Stimulated activated CD8-positive, alpha-beta memory T cell treated with anti-CD3 and anti-CD28 coated beads, Interleukin-12 subunit alpha, Interleukin-12 subunit beta, amount 100 ng/mL, for 4 hours (primary cell): ENCODE measurements at places on chromosomes 11 and 22.

- no peak for DNase-seq
These were observed 38.4 kb upstream of the A4GALT start for GRCh38 chr22:42758931-42759629.

DNA sequence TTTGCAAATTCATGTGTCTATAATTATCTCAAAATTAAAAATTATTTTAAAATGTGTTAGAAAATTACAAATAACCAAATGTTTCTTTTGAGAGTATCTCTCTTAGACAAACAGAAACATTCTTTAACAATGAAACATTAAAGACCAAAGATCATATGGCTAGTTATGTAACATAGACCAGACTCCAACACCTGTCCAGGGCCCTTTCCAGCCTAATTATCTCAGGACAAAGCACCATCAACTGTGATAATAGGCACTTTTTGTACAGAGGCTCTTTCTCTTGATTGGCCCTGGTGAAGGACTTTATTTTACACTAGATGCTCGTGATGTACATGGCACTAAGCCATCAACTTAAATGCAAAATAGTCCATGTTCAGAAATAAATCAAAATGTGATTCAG, 5.0 kb upstream of the PLEKHA7 start:
- DNase-seq = no peak

- no peak for DNase-seq
These were observed 740.9 kb downstream of the NTM start for GRCh38 chr11:132111316-132111715.

- no peak for DNase-seq
These were observed 7.2 kb downstream of the ELFN2 start for GRCh38 chr22:37419969-37420685.

- DNase-seq = no peak
These were observed 6.5 kb downstream of the OR10A6 start for GRCh38 chr11:7924536-7924935.

- DNase-seq = no peak
These were observed 145.3 kb upstream of the CTSC start for GRCh38 chr11:88482871-88483301.

DNA sequence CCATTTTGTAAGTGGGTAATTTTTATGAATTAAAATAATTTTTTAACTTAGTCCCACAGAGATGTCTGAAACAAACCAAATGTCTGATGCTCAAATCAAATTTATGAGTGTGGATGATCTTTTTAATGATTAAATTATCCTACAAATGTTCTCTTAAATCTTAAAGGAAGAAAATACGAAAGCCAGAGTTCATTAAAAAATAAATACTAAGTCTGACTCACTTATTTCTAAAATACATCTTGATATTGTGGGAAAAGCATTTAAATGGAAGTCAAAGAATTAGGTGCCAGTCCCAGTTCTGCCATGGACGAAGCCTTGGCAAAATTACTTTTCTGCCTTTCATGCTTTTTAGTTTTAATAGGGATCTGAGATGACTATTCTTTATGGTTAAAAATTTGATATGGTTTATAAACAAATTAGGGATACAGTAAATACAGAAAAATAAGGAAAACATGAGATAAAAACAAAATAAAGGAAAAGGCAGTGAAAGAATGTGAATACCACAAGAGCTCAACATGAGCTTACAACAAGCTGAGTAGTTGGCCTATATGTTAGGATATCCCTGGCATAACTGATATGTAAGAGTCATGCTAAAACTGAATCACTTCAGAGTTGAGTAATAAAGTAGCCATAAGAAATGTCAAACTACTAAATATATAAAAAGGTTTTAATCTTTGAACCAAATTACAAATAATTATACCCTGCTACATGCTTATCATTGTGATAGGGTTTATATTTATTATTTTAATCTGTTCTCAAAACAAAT, 9.2 kb downstream of the CCDC34 start:
- no peak for DNase-seq

DNA sequence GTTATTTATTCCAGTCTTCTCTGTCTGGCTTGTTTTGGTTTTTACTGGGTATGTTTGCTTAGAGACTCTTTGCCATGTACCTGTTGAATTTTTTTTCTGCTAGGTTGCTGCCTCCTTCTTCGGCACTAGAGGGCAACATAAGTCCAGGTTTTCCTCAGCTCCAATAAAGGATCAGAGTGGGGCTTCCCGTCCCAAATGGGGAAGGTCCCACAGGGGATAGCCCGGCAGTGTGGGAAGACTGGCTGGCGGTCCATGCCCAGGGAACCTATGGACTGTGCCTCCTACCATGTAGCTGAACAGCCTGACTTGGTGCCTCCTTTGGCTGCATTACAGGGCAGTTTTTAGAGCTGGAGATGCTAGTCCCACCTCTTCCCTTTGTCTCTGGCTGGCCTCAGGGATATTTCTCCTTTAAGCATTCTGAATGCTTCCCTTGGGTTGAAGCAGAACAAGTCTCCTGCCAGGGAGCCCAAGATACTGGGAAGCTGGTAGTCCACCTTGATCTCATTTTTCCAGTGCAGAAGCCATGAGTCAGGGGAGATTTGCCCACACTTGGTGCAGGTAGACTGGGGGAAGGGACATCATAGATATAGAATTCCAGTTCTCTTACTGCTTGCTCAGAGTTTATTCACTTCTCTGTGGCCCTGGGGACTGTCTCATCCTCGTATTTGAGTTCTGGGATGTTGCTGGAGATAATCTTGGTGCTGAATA, 60.2 kb downstream of the BRD1 start:
- DNase-seq = no peak

DNA sequence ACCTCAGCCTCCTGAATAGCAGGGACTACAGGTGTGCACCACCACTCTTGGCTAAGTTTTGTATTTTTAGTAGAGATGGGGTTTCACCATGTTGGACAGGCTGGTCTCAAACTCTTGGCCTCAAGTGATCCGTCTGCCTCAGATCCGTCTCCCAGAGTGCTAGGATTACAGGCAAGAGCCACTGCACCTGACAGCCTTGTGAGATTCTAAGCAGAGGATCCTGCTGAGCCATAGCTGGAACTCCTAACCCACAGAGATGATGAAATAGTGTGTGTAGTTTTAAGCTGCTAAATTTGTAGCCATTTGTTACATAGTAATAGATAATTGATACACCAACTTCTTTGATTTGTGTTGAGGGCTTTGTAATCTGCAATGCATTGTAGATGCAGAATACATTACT, 51.1 kb downstream of the CLMP start:
- no peak for DNase-seq

DNA sequence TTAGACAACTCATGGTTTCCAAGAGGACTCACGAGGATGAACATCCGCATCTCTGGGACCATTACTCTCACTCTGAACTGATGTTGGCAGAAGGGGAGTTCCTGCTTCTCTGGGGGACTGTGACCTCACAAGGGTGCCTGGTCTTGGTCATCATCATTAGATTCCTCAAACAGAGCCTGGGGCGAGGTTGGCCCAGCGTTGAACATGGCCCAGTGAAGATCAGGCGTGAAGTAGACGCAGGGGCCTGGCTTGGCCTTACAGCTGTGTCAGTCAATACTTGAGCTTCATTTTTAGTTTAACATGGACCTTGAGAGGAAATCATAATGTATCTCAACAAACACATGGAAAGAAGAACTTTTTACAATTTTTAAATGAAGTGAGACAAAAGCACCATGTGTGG, 617.1 kb downstream of the BRD1 start:
- DNase-seq = no peak

GRCh38 chr22:19824926-19825339, 29.7 kb downstream of the GNB1L start:
- no peak for DNase-seq

- DNase-seq = no peak
These were observed 5.2 kb downstream of the DGAT2 start for GRCh38 chr11:75773595-75774353.

DNA sequence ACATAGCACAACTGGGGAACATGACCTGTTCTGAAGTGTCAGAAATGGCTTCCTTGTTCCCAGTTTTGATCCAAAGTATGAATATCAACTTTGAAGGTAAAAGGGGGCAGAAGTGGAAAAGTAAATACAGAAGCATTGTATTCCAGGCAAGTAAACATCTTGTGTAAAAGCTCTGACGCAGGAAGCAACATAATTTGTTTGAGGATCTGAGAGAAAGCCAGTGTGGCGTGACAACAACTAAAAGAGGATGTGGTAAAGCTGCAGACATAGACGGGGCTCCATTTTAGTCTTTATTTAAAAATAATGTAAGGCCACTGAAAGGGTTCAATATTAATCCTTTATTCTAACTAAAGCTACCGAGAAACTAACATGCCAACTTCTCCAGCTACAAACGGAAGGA, 310.2 kb downstream of the DLG2 start:
- no peak for DNase-seq

- no peak for DNase-seq
These were observed 27.5 kb upstream of the SMIM35 start for GRCh38 chr11:118114266-118114665.

GRCh38 chr11:47589977-47590861, 3.7 kb downstream of the FAM180B start:
- no peak for DNase-seq

DNA sequence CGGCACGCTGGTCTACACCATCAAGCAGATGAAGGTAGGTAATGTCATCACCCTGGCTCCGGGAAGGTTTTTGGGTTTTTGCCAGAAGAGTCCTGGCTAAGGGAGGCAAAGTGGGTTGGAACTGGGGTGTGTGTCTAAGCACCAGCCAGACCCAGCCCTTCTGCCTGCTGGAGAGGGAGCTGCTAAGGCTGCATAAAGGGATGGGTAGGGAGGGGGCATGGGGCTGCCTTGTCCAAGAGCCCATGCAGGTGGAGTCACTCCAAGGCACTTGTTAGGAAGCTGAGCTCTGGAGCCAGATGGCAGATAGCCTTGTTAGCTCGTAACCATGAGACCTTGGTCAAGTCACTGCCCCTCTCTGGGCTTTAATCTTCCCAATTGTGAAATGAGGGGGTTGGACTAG, 48.0 kb downstream of the TIMP3 start:
- no peak for DNase-seq

DNA sequence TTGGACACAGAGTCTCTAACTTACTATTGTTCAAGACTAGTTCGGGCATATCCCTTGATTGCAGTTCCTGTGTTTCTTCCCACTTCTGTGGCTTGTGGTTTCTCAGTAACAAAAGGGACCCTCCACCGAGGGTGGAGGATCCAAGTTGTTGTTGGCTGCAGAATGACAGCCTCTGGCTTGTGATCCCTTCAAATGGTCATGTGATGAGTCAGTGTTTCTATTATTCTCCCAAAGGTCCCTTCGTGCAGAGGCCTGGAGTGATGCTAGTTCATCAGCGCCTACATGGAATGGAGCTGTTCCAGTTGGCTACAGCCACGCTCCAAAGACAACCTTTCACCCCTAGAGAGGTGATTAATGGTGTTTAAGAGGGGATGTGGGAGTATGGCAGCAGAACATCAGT, 2.6 kb upstream of the VWCE start:
- no peak for DNase-seq

DNA sequence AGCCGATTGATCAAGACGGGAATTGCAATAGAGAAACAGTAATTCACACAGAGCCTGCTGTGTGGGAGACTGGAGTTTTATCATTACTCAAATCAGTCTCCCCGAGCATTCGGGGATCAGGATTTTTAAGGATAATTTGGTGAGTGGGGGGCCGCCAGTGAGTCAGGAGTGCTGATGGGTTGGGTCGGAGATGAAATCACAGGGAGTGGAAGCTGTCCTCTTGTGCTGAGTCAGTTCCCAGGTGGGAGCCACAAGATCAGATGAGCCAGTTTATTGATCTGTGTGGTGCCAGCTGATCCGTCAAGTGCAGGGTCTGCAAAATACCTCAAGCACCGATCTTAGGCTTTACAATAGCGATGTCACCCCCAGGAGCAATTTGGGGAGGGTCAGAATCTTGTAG, 15.5 kb downstream of the MTFP1 start:
- no peak for DNase-seq

- no peak for DNase-seq
These were observed 7.9 kb upstream of the CTSC start for GRCh38 chr11:88345408-88345807.

GRCh38 chr22:49880281-49880680, 26.6 kb downstream of the ZBED4 start:
- no peak for DNase-seq

DNA sequence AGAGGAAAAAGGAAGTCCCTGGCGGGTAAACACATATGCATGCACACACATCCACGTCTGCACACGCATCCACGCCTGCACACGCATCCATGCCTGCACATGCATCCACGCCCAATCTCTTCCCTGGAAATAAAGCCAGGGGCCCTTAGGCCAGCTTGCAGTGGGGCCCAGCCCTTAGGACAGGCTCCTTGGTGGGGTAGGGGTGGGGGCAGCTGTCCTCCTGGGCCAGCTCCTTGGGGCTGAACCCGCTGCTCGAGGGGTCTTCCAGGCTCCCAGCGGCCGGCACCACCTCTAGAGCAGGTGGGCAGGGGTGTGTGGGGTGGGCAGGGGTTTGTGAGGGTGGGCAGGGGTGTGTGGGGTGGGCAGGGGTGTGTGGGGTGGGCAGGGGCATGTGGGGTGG, 1.9 kb downstream of the C11orf21 start:
- DNase-seq = no peak

GRCh38 chr22:39130892-39131855, 21.3 kb downstream of the CBX7 start:
- DNase-seq = no peak

GRCh38 chr11:102791271-102792036, 6.5 kb downstream of the MMP1 start:
- DNase-seq = no peak

DNA sequence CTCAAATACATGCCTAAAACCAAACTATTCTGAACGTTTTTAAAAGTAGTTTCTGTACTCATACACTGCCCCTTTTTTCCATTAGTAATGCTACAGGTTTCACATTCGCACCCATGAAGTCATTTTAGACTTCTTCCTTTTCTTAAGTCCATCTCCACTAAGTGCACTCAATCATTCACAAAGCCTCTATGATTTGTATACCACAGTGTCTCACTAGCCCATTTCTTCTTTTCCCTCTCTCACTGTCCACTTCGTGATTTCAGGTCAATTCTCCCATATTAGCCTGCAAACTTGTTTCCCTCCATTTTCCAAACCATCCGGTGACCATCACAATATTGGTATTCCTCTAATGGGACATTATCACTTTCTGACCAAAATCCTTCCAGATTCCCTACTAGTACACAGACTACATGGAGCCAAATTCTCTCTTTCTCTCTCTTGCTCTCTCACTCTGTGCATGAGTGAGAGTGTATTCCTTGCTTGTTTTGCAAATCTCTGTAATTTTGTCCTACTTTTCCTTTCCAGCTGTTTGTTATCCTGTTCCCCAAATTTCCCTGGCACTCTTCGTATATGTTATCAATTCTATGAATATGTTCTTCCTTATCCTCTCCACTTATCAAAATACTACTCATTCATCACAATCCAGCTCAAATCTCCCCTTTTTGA, 3.4 kb upstream of the ZC3H12C start:
- DNase-seq = no peak

- DNase-seq = no peak
These were observed 342.5 kb downstream of the NTM start for GRCh38 chr11:131712897-131713296.

DNA sequence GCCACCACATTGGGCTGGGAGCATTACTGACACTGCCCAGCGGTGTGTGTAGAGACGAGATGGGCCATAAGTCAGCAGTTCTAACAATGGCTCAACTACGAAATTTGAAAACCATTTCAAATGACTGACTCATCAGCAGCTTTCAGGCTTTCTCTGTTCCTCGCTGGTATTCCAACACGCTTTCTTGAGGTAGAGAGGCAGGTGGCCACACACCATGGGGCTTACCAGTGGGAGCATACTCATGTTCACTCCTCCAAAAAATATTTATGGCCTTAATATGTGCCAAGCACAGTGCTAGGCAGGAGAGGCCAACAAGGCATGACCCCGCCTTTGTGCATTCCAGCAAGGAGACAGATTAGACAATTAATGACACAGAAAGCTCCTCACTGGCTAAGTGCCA, 20.3 kb downstream of the ARFGAP2 start:
- no peak for DNase-seq

GRCh38 chr22:47329727-47330650, 567.5 kb downstream of the TBC1D22A start:
- no peak for DNase-seq
